NCI-H1417 treated with DMSO at 0.1 percent for 48 hours (cell line): ENCODE measurements at places on chromosomes 13 and 19.

- DNase-seq, result no peak
Observed at GRCh38 chr19:47284324-47284899, 9.7 kb downstream of the INAFM1 start.

DNA sequence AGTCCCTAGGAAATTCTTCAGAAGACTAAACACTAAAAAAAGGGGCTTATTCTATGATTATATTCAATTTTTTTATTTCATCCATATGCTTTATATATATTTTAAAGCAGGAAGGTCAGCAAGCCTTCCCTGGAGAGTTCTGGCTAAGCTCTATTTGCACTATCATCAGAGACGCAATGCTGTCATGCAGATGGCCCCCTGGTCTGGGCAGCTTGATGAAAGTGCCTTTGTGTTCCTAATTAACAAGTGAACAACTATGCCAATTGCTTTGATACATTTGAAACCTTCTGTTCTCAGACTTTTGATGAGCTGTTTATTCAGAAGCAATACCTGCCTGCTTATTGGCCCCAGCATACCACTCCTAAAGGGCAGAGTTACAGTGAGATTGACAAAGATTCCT is 1344.6 kb downstream of the OLFM4 start:
- DNase-seq, result peak; percentile 41

- DNase-seq, result no peak
Observed at GRCh38 chr13:42047561-42048341, 697 bp upstream of the DGKH start.

DNA sequence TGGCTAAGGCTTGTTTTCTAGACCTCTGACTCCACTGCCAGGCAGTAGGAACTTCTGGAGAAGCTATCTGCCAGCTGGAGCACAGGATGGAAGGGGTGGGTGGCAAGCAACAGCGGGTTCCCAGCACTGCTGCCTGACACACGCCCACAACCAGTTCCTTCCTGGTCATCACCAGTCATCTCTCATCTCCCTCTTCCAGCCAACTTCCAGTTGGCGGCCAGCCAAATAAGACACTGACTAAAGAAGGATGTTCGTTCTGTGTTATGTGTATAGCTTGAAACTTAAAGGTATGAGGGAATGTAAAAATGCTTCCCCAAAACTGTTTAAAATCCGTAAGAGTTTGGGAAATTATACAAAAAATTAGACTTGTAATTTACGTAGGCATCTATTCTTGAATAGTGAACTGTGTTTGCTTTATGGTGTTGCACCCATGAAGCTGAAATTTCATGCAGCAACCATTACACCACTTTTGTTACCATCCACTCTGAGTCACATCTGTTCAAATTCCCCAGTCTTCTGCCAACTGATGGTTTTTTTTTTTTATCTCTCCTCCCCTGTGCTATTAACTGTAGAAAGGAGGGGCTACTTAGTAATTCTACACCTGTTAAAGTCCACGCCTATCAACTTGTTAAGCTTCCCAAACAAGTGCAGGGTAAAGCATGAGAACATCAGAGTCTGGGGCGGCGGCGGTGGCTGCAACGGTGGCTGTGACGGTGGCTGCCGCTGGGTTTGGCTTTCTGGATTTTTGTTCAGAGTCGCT is 86.2 kb upstream of the FRY start:
- DNase-seq, result peak; percentile 6

DNA sequence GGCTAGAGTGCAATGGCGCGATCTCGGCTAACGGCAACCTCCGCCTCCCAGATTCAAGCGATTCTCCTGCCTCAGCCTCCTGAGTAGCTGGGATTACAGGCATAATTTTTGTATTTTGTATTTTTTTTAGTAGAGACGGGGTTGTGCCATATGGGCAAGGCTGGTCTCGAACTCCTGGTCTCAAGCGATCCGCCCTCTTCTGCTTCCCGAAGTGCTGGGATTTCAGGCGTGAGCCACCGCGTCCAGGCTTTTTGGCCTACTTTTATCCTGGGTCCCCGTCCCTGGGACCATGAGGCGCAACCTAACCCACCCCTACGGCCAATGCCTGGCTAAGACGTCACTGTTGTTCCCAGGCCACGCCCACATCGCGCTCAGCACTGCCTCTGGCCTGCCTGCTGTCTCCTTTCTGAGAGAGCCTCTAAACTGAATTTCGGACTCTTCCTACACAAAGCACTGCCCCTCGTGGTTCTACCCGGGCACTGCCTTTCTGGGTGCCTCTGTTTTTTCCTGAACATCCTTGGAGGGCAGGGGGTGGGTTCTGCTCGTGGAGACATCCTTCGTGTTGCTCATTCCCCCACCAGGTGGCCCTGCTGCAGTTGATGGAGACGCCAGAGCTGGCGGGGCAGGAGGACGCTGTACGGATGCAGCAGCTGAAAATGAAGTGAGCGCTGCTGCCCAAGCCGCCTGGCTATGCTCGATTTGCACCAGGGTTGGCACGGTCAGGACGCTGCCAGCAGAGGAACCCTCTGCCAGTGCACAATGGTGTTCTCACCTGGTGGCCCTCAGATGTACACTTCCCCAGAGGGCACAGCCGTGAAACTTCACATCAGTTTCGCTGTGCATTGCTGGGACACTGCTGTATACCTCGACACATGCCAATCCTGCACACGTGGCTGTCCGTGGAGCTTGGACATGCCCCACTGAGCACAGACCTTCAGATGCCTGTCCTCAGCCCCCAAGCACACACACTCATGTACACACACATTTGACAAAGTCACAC is 2.0 kb downstream of the REX1BD start:
- DNase-seq, result peak; percentile 41

DNA sequence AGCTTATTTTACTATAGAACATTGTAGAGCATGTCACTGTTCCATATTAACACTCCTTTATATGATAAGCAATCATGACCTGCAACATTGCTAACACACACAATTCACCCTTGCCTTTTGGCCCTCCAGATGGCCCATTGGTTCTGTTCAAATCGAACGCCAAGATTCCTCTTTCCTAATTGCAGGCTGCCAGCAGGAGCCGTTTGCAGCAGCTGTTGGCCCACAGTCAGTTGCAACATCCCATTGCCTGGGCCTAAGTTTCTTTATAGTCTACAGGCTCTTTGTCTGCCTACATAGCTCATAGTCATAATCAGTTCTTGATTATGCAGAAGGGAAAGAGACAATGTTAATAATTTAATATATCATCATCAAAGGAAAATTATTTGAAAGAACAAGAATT is 37.6 kb downstream of the KCTD12 start:
- DNase-seq, result no peak

GRCh38 chr19:10998045-10998533 is 37.3 kb downstream of the SMARCA4 start:
- no peak for DNase-seq

- no peak for DNase-seq
Observed at GRCh38 chr13:51579676-51580075, 4.6 kb upstream of the WDFY2 start.

GRCh38 chr13:77919246-77919920 is 752 bp upstream of the EDNRB start:
- DNase-seq, result no peak

GRCh38 chr19:52297601-52298364 is 814 bp downstream of the ZNF480 start:
- no peak for DNase-seq

- DNase-seq, result no peak
Observed at GRCh38 chr19:38743394-38744297, 628 bp downstream of the CAPN12 start.
